ENCODE measurements at places on chromosomes 5 and 9.

- DNase-seq, result no peak
These were observed 128.3 kb downstream of the MARCHF11 start for GRCh38 chr5:16051246-16051755.

- no peak for DNase-seq
These were observed 69.0 kb downstream of the DAB2IP start for GRCh38 chr9:121720311-121721057.

DNA sequence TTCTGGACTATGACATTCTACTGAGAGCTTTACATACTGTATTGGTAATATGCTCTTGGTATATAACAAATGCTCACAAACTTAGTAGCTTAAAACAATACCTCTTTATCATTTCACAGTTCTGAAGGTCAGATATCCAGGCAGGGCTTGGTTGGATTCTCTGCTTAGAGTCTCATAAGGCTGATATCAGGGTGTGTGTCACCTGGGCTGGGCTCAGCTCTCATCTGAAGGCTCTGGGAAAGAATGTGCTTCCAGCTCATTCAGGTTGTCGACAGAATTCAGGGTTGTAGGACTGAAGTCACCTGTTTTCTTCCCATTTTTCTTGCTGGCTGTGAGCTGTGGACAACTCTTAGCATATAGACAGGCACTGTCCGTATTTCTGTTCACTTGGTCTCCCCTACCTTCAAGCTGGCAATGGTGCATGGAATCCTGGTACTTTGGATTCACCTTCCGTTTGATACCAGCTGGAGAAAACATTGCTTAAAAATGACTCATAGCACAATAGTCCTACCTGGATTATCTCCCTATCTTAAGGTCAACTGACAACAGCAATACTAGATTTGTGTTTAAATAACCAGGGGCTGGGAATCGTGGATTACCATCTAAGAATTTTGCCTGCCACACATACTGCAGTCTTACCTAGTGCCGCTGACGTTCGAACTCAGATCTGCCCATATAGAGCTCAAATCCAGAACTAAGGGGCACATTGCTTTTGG, 69.2 kb downstream of the RCL1 start:
- DNase-seq, result no peak

- no peak for DNase-seq
These were observed 1.0 kb downstream of the CSNK1A1 start for GRCh38 chr5:149550268-149550583.

DNA sequence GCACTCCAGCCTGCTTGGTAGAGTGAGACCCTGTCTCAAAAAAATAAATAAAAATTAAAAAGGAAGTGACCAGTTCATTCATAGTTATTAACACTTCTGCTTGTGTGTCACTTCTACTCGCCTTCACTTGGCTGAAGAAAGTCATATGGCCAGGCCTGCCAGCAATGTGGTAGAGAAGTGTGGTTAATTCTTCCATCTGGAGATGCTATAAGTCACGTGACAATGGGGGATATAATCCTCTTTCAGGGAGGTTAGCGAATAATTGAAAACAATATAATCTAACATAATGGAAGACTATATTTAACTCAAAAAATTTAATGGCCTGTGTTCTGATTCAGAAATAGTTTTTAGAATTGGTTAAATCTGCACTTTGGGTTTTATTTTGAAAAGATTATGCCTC, 305.6 kb downstream of the DOCK8 start:
- DNase-seq, result no peak

DNA sequence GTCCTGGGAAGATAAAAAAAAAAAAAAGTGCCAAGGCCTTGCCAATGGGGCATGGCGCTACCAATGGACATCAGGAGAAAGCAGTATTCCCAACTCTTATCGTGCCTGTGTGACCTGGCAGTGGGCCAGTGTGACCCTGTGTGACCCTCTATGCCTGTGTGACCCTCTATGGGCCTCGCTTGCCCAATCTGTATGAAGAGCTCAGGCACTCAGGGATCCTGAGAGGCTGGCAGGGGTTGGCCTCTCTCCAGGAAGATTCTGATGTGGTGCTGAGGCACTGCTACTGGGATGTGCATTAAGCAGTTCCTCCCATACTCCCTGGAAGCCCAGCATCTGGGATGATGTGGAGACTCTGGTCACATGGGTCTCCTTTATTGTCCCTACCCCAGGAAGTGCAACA, 179.2 kb downstream of the MACROH2A1 start:
- no peak for DNase-seq

Data from AG04450 (cell line).